ENCODE measurements at places on chromosomes 6 and 20.

DNA sequence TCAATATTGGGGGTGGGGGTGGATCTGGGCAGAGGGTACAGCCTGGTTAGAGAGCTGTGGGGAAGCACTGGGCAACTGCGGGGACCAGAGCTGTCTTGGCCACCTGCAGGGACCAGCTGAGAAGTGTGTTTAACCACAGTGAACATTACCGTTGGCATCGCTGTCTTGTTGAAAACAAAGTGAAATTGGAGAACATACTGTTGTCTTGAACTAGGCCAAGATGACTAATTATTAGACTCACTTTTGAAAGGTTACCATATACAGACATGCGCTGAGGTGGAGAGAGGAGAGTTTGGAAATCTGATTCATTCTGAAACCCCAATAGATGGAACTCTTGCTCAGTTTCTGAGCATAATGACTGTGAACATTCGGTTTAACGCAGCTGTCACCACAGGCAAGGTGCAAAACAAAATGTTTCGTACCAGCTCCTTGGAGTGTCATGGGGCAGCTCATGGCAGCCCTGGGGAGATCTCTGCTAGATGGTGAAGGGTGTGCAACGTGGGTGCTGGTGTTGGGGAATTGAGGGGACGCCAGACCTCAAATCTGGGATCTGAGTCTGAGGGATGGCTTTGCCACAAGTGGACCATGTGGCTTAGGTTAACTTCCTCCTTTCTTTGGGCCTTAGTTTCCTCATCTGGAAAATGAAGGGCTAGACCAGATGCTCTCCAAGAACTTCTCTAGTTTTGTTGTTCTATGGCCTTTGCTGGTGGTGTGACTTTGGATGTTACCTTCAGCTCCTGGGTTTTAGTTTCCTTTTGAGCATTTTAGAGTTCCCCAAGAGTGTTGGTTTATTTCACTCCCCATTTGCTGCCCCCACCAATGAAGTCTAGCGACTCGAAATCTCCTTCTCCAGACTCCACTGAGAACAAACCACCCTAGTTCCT is 24.6 kb upstream of the GTSF1L start:
- no peak for DNase-seq

DNA sequence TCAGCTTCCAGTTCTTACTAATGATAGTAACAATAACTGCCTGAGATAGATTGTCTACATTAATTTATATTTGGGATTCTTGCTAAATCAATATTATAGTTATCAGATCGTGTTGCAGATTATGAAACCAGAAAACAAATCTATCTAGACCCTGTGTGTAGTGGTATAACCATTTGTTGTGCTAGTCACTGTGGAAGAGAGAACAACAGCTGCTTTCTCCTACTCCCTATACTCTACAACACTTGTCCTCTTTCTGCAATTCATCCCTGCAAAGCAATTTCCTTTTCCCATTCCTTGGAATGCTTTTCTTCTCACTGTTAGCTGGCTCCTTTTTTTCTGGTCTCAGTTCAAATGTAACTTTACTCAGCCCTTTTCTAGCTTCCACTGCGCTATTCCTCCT is 8.3 kb downstream of the COX7A2 start:
- no peak for DNase-seq

DNA sequence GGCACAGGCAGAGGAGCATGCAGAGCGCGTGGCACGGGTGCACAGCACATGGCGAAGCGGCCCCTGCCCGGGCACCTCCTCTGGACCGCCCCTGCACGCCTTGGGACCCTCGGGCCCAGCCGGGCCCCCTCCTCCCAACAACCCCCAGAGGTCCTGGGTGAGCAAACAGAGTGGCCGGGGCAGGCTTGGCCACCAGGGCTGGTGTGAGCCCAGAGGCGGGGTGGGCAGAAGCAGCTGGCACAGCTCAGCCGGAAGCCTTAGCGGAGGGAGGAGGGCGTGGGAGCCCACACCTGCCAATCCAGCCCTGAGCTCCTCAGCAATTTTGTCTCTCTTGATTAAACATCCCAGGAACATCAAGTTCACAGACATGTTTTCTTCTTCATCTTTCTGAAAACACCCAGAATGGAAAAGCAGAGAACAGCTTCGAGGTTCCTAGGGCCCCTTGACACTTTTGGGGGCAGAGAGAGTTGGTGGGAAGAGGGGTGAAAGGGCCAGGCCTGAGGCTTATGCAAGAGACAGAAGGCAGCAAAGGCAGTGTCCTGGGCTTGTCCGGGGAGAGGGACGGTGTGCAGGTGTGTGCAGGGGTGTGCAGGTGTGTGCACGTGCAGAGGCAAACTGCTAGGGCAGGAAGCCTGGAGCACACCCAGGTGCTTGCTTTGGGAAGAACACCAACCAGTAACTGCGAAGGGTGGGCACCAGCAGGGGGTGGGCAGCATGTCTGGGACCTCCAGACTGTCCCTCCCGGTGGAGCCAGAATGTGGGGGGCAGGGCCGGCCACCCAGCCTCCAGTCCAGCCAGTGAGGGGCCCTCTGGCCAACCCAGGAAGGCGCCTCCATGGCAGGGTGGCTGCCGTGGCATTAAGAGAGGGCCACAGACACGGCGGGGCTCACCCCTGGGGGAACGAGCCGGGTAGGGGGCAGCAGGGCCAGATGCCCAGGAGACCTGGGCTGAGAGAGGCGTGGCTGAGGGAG is 4.8 kb downstream of the HRH3 start:
- no peak for DNase-seq

DNA sequence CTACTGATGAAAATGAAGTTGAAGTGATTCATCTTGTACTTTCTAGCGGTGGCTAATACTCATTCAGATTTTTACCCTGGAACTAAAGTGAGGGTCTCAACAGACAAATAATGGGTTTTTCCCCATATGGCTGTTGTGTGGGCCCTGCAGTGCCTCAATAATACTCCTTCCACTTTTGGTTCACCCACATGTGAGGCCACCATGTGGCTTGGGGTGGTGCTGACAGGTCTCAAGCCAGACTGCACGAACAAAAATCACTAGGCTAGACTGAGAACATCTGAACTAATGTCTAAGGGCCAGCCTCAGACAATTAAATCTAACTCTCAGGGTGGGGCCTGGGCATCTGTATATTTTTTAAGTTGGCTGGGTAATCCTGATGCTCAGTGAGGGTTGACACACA is 7.9 kb upstream of the COL12A1 start:
- no peak for DNase-seq

- DNase-seq: no peak
These were observed 668 bp upstream of the RPP40 start for GRCh38 chr6:5004373-5005037.
